ENCODE measurements at places on chromosomes 6 and 20.

GRCh38 chr20:16942051-16942450 is 193.9 kb downstream of the OTOR start:
- DNase-seq, result no peak

DNA sequence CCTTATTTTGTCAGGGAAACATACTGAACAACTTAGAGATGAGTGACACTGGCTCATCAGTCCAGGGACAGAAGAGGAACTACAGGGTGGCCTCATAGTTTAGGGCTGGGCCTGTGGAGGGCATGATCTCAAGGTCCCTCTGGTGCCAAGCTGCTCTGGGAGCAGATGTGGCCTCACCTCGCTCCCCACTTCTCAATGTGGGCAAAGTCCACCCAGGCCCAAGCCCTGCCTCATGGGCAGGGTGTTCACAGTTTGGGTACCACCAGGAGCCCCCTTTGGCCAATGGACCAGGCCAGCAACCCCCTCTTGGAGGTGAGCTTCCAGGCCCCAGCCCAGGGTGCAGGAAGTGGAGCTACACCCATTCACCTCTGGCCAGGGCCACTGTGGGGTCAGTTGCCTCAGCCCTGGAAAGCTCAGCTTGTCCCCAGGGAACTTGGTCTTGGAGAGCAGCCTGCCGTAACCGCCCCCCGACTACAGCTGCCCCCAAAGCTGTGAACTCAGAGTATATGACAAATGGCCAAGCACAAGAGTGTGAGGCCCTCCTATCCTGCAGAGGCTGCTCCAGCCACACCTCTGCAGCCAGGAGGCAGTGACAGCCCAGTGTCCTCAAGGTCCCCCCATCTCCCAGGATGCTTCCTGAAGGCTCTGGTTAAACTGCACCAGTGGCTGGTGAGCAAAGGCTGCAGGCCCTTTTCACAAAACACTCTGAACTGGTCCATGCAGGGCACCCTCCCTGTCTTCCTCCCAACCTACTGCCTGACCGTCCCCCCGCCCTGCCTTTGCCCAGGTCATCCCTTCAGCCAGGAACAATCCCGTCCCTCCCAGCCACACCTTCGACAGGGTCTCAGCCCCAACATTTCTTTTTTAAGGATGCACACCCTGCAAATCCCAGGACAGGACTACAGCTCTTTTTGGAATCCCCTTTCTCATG is 3.6 kb downstream of the ADISSP start:
- DNase-seq, result no peak

DNA sequence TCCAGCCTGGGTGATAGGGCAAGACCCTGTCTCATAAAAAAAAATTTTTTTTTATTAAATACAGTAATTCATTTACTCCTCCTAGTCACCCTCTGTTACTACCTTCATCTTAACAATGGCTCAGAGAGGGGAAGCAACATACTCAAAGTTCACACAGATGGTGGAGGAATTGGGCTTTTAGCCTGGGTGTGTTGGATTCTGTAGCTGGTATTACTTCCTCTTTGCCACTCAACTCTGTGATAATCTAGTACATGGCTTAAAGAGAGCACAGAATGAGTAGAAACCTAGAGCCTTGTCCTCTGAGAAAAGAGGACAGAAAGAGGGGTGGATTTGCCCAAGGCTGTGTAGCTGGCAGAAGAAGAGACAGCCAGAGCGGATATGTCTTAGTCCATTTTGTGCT is 96.6 kb downstream of the DLGAP4 start:
- no peak for DNase-seq

GRCh38 chr6:170280689-170281045 is 10.2 kb downstream of the DLL1 start:
- DNase-seq, result no peak

- DNase-seq, result no peak
Measured at GRCh38 chr6:149457316-149457884, 27.4 kb downstream of the ZC3H12D start.

DNA sequence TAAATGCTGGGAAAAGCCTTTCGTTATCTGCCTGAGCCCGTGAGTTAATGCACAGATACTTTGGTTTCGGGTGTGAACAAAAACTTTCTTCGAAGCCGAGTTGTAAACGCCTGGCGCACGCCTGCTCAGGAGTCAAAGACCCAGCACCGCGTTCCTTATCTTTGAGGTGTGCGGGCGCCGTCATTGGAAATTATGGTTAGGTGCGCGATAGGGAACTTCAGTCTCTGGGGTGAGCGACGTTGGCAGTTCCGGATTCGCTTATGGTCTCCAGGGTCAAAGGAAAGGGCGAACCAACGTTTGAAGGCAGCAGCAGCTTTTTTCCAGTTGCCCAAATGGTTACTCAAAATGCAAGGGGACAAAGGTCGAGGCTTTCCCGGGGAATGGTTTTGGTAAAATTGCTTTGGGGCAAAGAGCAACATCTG is 853 bp downstream of the SLC22A3 start:
- DNase-seq, result no peak

DNA sequence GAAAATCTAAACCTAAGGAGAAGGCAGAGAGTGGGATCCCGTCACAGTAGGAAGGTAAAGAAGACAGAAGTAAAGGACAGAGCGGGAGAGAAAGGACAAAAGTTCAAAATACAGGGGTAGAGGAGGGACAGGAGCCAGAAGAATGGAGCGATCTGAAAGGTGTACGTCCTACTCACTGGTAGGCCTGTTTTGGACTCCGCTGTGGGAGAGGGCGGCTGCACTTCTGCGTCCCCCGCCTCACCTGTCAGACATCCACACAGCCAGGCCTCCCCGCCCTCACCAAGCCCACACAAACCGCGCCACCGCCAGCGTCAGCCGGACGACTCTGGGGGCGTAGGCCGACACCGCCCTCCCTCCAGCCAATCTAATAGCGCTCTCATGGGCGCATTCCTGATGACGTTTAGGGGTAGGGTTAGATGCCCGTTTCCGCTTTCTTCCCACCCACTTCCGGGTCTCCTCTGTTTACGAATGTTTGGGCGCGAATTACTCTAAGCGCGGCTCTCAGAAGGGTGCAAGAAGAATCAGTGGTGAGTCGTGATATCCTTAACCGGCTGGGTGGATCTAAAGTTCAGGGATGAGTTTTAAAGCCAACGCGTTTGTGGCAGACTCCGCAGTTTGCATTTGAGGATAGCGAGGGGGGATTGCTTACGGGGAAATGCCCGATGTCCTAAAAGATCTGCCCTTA is at the start of the genes CENPQ and MMUT:
Gene CENPQ (plus strand): TSS at position 444 of the 685 bp plus-strand sequence. CDS start 6,807 bp downstream, outside the sequence.
Gene MMUT (minus strand): TSS at position 327 of the 685 bp plus-strand sequence. CDS start 3,787 bp downstream, outside the sequence.
- DNase-seq, result peak; percentile 97

DNA sequence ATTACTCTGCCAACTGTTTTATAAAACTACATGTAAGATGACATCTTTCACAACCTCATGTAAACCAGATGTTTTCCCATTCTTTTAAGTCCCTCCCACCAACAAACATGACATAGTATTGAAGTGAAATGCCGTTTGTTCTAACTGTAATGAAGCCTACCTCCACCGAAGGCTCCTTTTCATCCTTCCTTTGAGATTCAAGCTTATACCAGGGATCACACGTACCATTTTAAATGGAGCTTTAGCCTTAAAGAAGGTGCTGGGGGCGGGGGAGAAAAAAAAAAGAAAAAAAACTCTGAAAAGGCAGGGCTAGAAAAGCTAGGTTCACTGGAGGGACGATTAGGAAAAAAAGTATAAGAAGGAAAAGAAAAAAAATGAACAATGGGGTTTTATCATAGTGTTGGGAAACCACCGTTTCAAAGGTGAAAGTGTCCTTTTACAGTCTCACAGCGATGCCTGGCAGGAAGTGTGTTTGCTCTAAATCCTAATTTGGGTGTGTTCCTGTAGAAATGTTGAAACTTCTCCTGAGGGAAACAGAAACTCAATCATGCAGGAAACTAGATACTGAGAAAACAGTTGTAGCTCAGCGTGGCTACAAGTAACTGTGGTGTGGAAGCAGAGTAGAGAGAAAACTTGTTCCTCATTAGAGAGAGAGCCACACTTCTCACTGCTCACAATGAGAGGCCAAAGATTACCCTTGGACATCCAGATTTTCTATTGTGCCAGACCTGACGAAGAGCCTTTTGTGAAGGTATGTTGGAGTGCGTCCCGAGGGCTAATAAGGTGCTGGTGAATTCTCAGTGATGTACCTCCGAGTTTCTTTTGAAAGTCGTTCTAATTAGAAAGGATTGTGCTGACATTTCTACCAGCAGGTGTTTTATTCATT is 37.6 kb upstream of the HINT3 start:
- DNase-seq, result peak; percentile 87

DNA sequence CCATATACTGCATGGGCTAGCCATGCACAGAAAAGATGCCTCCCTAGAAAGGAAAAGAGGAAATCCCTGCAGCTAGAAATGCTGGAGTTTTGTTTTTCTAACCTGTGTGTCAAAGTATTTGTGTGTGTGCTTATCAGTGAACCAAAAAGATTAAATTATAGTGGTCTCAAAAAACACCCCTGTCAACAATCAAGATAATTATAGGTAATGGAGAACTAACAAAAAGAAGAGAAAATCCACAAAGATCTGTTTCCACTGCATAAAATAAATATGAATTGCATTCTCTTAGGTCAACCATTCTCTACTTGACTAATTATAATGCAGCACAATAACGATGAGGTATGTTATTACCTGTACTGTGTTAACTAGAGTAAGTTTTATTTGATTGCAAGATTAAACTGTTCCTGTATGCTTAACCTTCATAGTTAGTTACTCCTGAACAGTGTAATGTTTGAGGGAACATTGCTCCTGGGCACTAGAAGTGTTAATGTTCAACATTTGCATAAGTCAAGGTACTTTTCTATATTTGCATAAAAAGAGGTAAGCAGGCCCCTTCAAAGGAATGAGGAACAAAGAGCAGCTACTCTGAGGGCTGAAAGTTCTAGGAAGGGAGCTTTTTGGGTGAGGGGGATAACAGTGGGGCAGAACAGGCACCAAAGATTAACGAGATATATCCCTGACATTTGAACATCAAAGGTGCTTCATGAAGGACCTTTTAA is 212.1 kb downstream of the BTBD9 start:
- DNase-seq, result no peak

DNA sequence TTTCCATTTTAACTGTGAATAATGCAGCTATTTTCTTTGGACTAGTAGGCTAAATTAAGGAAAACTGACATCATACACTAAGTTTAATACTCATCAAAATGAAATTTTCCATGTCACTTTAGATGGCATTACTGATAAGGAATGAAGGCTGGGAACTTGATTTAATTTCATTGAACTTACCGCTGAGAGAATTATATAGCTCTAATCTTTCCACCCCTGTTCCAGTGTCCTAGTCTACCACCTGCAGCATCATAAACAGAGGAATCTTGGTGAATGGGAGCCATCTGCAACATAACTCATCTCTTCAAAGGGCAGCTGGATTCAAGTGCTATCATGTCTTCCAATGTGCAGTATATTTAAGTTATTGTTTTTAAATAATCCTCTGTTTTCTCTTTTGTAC is 1395.2 kb downstream of the EPHA7 start:
- no peak for DNase-seq

DNA sequence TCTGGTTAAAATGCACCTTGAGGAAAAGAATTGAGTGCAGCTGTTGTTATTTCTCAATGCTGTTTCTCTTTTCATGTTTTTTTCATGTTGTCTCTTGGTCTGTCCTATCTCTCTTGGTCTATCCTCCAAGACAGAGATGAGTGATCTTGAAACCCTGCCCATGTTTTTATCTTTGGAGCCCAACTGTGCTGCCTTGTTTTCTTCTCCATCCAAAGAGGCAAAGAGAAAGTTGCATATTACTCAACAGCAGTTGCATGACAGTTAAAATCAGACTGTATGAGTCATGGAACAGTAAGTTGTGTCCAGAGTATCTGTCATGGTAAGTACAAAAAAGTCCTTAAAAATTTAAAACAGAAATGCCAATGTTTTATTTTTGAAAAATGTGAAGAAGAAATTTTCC is 26.2 kb downstream of the BCAS1 start:
- no peak for DNase-seq

DNA sequence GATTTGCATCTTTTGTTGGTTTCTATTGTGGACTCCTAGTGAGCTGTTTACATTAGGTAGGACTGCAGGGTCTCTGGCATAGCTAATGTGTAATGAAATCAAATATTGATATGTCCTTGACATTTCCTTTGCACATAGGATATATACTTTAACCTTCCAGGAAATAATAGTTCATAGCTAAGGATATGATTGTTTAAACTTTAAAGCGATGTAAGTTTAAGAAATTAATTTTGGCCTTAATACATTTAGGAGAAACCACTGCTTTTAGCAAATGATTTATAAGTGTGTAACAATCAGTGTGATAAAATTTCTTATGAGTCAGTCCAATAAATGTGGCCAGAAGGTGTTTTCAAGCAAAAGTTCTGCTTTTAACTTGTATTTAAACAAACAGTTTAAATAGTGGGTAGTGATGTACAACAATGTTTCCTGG is 171.8 kb downstream of the HS3ST5 start:
- DNase-seq, result no peak

DNA sequence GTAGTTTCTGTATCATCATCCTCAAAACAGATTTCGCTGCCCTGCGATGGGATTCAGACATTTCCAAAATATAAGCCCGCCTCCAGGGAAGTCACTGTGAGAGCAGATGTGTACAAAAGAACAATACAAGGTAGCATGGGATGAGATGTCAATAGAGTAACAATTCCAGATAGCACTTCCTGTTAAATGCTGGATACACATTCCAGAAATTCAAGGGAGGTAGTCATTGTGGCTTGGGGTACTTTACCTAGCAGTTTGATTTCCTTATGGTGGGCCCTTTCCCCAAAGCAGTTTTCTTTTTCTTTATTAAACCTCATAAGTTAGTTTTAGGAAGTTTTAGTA is 2.5 kb downstream of the RNF217 start:
- peak; percentile 26 for DNase-seq

GRCh38 chr6:161189891-161190290 is 84.0 kb downstream of the AGPAT4 start:
- DNase-seq, result peak; percentile 55

DNA sequence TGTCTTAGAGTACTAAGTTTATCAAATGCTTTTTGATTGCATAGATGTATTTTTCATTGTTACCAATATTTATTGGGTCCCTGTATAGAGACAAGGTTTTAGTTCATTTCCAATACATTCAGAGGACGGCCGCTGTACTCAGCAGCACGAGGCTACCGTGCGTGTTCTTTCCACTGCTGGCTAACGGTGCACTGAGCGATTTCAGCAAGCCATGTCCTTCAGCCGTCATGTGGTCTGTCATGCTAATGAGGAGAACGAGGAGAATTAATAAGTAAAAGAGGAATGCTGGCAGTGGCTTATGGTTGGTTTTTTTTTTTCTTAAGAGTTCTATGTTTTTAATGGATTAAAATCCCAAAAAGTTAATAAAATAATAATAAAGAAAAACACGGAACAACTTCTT is 253.6 kb downstream of the ARID1B start:
- no peak for DNase-seq

- no peak for DNase-seq
Measured at GRCh38 chr6:118285791-118286190, 262.3 kb upstream of the PLN start.

- DNase-seq, result peak; percentile 57
Measured at GRCh38 chr20:31712112-31712553, 10.5 kb downstream of the BCL2L1 start.

Measured in lung microvascular endothelial cell (primary cell).